CD4-positive, alpha-beta T cell treated with Interferon alpha-2 for 1 hour (primary cell): ENCODE measurements at places on chromosomes 4 and X.

- DNase-seq: no peak
Measured at GRCh38 chrX:14775416-14775815, 97.5 kb downstream of the FANCB start.

DNA sequence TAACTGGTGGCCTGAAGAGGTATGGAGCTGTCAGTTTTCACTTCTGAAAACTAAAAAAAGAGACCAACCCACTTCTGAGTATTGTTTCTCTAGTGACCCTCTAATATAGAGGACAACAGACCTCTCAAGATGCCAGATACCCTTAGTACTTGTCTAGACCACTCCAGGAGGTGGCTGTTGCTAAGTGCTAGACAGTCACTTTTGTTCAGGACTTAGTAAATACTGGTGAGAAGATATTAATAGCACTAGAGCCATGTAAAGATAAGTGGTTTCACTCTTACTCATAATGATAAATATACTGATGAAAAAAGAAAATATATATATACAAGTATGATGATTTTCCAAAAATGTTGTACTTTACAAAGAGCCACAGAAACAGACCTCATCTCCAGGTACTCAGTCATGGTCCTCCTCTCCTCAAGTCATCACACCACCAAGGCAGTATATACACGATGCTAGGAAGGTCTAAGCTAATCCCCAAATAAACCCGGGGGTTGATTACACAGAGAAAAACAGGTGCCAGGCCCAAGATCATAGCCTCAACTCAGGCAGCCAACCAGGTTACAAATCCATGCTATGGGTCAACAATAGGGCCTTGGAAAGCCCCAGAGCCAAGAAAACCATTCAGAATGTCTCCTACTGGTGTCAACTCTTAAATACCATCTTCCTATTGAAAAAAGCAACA lies 66.9 kb downstream of the ARHGEF9 start:
- no peak for DNase-seq

DNA sequence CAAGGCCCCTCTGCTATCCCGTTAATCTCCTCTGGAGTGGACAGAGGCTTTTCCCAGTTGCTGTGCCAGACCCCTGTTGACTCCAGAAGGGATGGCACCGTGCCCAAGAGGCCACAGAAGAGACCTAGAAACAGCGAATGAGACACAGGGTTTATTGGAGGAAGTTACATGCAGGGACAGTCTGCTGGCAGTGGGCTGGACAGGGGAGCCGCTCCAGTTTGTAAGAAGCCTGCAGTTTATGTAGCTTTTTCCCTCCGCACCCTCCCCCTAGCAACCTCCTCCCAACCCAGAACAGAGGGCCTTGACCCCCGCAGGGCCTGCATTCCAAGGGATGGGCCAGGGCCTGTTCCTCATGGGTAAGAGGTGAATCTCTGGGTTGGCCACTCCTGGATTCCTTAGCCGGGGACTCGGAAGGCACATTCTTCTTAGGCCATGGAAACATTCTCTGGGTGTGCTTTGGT lies 216.8 kb upstream of the PSAPL1 start:
- DNase-seq: no peak

GRCh38 chr4:122163301-122163700 lies 11.2 kb downstream of the BLTP1 start:
- no peak for DNase-seq
